Stimulated activated naive B cell treated with anti-CD40 and anti-IgM and Interleukin-4, amounts not matched to agents 10 μg/mL and 1 μg/mL and 100 μg/mL, for 72 hours (primary cell): ENCODE measurements at places on chromosomes 2 and 18.

DNA sequence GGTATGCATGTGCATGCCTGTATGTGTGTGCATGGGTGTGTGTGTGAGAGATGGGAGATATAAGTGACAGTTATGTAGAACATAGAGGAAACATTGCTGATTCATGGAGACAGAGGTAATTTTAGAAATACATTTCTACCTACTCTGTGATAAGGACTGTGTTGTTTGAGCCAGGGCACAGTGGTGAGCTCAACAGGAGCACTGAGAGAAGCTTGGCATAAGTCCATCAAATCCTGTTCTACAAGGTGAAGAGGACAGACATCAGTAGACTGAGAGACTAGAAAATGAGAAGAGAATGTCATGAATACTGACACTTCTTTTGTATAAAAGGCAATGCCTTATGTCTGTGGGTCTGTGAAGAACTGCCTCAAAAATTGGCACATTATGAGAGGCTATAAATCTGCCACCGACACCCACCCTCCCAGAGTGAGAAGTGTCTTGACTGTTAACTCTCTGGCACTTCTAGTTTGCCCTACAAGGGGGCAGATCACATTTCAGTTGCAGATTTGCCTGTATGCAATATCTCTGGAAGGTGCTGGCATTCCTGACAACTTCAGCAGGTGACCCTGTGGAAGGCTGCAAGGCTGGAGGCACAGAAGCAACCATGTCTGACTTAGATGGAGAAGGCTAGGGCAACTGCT, 962.3 kb upstream of the NRXN1 start:
- DNase-seq = no peak

DNA sequence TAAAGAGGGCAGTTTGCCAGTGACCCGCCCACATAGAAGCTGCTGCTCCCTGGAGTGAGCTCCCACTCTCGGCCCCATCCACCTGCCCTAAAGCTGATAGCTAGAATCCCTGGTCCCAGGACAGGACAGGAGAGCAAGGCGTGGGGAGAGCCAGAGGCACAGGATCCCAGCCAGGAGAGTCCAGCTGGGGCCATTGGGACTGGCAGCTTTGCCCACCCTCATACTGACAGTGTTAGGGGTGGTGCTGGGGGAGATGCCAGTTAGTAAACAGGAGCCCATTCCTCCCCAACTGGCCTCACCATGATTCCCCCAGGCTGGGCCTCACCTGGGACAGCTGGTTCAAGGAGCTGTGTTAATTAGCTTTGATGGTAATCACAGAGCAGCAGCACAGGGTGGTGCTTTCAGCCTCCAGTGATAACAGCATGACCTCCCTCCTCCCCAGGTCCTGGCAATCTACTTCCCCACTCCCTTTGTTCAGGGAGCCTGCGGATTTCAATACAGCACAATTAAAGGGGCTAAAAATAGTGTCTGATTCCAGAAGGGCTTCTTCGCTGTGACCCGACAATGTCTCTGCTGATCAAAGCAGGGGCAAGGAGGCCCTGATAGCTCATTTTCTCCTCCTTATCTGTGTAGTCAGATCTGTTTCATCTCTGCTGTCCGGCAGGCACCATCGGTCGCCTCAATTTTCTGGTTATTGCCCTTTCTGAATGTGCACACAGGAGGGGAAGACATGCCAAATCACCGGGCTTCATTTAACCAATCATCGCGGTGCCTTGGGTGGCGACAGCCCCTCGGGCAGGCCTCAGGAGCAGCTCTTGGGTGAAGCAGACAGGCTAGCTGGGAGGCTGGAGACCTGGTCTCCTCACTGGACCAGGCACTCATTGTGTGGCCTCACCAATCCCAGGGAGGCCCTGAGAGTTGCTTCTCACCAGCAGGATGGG, 119.9 kb upstream of the TEX51 start:
- no peak for DNase-seq

DNA sequence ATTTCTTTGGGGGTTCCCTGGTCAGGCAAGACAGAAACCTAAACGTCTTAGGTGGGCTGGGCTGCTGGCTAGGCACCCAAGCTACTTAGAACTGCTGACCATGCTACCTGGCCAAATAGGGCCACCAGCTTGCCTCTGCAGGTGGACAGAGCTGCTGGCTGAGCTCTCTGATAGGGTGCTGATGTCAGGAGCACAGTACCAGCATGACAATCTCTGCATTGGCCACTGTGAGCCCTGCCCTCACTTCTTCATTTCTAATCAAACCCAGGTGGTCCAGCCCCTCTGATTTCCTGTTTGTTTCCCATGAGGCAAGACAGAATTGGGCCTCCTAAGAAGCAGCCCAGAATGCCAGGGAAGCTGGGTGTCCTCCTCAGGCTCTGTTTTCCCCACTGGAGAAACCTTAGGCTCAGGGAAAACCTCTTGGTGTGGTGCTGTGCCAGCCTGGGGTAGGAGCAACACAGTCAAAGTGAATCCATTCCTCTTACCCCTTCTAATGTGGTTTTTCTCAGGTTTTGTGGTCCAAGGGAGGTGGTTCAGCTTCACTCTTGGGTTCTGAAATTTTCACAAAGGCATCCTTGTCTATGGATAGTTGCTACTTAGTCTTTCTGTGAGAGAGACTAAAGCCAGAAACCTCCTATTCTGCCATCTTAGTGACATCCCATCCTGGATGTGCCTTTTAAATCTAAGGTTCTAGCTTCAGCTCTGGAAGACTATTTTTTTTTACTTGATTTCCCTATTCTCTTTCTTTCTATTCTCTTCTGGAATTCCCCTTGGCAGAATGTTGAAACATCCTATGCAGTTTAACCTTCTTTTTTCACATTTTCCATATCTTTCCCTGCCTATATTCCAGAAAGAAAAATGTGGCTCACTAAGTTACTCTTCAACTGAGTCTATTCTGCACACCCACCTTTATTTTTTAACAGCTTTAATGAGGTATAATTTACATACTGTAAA, 15.2 kb downstream of the SP100 start:
- no peak for DNase-seq

DNA sequence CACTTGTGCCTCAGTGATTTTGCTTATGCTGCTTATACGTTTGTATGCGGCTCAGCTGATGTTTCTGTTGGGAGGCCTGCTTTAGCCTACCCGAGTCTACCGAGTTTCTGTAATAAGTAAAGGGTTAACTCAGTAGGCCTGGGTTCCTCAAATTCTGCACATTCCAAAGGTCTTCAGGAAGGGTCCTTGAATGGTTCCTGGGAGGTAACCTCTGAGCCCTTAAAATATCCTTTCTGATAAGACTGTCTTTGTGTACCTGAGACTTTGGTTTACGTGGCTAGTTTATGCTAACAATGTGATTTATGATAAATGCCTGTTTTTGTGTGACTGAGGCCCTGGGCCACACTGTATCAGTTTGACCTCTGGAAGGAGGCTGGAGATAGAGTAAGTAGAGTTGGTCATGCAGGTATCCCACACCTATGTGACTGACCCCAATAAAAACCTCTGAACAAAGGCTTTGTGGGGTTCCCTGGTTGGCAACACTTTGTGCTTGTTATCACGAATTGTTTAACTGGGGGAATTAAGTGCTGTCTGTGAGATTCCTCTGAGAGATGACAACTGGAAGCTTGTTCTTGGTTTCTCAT, 18.9 kb upstream of the PNPT1 start:
- DNase-seq = no peak

GRCh38 chr2:9328931-9329330, 94.4 kb downstream of the ITGB1BP1 start:
- DNase-seq = no peak

GRCh38 chr2:131659168-131659572, 131.5 kb downstream of the CCDC74A start:
- no peak for DNase-seq
